ENCODE measurements at places on chromosomes 13 and 19.

GRCh38 chr13:95087746-95088305 is 213.4 kb downstream of the ABCC4 start:
- no peak for DNase-seq

DNA sequence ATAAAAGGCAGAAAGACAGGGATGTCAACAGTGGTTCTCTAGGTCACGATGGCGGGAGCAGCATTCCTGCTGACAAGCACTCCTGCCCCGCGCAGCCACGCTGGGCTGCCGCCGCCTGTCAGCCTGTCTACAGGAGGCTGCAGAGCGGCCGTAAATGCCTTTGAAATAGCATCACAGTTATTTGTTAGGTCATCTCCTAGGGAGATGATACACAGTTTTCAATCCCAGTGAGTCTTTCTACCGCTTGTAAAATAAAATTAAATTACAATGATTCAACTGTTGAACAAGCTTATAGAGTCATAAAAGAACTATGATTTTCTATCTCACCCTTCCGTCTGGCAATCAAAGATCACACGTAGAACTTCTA is 7.3 kb upstream of the SLC7A9 start:
- DNase-seq, result no peak

DNA sequence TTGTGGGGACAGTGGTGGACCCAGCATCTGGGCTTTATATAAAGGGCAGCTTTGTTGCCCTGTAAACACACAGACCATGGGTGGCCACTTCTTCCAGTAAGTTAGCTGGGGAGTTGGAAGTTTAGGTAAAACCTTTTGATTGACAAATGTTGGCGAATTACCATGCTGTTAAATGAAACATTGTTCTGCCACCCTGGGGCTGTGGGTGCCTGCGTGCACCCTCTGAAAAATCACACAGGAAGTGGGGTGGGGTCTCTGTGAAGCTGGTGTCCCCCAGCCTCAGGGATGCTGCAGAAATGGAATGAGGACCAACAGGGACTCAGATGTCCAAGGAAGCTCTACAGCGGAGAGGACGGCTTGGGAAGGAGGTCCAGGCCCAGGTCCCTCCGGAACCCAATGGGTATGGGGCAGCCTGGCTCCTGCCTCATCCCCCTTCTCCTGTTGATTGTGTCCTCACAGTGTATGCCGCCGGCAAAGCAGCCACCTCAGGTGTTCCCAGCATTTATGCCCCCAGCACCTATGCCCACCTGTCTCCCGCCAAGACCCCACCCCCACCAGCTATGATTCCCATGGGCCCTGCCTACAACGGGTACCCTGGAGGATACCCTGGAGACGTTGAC is 2.8 kb upstream of the USF2 start:
- DNase-seq, result no peak

DNA sequence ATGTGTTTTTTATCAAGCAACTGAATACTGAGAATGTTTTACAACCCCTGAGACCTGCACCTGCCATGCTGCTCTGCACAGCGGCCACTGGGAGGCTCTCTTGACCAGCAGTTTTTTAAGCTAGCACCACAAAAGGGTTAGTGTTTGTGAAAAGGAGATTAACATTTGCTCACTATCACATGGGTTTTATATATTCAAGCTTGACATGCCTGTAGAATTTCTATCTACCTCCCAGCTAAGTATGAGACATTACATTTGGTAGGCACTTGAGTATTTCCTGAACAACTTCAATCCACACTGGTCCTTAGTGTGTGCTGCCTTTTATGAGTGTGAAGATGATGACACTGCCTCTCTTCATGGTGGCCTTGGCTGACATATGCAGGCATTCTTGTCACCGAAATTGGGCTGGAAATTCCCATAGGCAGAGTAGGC is 1238.9 kb downstream of the UQCRFS1 start:
- DNase-seq, result no peak

DNA sequence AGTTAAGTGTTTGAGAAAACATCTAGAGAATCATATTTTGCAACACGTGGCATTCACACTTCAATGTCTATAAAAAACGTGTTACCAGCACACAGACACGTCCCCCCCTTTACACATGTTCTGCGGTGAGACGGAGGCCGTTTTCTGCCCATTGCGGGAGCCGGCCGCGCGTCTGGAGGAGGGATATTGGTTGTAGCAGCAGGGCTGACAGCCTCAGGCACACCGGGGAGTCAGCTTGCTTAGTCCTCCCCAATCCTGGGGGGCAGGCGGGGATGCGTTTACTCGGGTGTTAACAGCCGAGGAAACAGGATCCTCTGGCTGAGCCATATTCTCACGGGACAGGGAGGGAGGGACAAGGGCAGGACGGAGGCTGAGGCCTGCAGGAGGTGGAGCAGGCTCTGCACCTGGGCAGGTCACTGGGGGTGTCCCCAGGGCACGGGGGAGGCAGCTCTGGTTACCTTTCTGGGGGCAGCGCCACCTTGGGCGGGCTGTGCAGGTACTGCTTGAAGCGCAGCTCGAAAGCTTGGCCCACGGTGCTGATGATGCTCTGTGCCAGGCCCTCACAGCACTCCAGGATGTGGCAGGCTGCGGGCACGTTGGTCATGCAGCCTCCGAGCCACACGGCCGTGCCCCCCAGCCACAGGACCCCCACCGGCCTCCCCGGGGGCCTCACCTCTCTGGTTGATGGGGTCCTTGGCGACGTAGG is 25.0 kb downstream of the SHC2 start:
- DNase-seq, result no peak

DNA sequence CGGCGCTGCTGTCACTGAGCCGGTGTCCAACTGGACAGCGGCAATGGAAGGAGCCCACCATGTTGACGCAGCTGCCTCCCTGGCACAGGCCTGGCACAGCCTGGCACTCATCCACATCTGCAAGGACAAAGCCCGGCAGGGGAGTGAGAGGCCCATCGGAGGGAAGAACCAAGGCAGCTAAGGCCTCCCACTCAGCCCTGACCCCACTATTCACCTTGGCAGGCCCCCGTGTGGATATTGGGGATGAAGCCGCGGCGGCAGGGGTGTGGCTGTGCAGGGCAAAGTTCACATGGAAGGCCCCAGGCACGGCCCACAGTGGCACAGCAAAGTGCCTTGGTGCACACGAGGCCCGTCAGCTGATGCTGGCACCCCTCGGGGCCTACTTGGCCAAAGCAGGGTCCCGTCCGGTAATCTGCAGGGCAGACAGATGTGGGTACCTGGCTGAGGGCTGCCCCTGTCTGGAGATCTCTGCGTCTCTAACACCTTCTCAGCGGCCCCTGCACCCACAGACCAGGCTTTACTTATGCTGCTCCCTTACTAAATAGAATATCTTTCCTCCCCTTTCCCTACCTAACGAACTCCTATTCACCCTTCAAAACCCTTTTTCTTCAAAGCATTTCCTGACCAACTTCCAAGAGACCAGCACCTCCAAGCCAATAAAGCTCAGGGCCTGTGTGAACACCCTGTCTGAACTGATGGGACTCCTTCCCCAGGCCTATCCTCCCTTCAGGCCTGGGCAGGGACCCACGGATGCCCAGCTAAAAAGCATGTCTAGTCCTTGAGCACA is 7.5 kb downstream of the FBN3 start:
- DNase-seq, result no peak

DNA sequence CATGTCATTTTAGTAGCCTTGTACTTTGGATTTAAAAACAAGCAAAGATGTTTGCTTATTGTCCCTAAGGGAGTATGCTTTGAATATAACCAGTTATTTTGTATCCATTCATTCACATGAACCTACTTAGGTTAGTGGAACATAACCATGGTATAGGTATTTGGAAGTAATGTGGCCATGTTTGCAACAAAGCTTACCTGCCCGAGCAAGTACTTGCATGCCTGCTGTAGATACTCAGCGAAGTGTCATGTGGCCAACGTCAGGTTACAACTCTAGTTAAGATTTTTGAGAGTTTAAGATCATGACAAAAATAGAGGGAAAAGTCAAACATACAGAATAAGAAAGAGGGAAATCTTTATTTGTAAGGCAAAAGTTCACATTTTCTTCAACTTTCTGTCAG is 57.2 kb downstream of the COG6 start:
- no peak for DNase-seq

DNA sequence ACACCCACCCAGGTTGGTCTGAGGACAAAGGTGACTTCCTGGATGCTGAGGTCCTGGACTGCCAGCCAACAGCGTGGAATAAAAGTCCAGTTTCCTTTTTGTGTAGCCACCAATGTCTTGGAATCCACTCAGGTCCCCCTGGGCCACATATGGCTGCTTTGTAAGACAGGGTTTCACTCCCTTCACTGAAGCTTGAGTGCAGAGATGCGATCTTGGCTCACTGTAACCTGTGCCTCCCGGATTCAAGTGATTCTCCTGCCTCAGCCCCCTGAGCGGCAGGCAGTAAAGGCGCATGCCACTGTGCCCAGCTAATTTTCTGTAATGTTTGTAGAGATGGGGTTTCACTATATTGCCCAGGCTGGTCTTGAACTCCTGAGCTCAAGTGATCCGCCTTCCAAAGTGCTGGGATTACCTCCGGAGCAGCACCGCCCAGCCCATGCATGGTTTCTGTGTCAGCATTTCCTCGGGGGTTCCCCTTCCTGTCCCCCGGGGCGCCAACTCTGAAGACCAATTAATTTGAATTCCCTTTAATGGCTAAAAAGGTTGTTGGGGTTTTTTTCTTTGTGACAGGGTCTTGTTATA is 17.5 kb downstream of the KANK2 start:
- no peak for DNase-seq

DNA sequence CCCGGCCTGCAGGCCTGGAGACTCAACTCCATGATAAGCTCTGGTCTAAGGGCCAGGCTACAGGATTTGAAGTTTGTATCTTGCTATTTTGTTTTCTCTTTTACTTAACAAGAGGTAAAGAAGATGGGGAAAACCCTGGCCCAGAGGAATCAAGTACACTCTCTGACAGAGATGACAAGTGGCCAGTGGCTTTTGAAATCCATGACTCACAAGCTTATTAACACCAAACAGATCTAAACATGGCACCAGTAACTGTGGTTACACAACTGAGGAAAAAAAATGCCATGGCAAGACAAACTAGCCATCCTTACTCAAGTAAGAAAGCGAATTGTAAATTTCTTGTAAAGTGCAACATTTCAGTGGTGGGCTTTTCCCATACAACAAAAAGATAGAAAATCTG is 72.6 kb upstream of the SERTM1 start:
- no peak for DNase-seq

- no peak for DNase-seq
Measured at GRCh38 chr19:51691074-51691583, 2.0 kb upstream of the SPACA6 start.

DNA sequence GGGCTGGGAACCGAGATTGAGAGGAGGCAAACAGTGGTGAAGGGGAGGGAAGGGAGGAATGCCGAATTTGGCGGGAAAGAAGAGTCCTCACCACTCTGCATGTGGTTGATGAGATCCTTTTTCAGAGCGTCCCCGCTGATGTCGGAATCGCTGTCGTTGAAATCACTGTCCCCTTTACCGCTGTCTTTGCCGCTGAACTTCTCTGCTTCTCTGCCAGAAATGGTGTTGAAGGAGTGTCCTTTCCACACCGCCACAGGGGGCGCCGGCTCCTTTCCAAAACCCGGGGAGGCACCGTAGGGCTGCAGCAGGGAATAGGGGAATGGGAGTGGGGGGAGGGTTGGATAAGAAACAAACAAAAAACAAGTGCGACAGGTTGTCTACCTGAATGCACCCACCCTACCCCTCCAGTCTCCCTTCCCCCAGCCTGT is 3.1 kb downstream of the PCDH8 start:
- DNase-seq, result no peak

DNA sequence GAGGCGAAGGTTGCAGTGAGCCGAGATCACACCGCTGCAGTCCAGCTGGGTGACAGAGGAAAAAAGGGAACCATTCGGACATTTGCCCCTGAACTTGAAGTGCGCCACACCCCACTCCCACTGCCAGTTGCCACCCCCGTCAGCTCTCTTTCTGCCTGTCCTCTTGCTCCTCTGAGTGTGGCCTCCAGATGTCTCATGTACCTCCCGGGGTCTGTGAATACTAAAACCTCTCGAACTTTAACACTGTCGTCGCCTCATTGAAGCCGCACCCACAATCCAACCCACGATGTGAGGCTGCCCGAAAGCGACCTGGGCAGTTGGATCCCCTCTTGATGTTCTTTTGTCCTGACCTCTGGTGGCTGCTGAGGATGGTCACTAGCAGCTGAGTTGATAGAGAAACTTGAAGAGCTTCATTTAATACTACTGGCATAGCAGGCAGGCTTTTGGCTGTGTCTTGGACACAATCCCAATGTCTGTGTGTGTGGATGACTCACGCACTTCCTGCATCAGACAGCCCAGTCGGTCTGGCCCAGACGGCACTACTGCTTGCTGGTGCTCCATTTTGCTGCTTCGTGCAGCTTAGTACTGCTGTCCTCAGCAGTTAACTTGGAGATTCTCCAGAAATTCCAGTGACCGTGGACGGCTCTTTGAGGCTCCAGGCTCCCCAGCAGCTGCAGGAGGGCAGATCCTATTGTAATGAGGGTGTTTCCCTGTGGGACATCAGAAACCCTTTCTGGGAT is 4.2 kb downstream of the FPR3 start:
- no peak for DNase-seq

DNA sequence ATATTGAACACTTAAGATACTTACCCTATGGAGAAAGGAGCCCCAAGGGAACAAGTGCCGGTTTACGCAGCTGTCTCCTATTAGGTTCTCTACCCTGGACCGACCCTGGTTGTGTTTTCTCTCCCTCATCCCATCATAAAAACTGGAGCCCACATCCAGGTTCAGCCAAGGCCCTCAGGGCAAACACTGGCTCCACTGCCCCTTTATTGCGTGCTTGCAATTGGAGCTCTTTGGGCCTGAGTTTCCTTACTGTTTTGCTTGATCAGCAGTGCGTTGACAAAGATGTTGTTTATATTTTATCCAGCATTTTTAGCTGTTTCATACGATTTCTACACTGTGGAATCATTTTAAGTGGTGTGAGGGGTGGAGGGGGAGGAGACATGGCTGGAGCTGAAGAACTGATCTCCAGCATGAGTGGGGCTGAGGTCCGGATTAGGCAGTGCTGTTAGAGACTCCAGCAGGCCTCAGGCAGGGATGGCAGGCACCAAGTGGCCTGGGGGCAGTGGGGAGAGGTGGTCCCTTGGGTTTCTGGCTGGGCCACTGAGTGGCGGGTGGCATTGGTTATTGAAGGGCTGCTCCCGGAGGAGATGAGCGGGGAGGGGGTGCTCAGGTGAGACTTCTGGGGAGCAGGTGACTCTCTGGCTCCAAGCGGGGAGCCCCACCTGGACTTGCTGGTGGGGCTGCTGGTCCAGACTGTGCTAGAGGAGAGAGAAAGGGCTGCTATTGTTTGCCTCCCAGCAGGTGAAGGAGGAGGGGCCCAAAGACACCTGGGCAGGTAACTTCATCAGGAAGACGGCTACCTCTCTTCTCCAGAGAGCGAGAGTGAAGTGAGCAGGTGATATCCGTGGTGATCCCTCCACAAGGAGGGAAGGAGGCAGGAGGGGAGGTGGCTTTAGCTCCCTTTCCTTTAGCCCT is 62.4 kb upstream of the RNF113B start:
- no peak for DNase-seq

- DNase-seq, result no peak
Measured at GRCh38 chr19:50509366-50509765, 1.6 kb downstream of the JOSD2 start.

DNA sequence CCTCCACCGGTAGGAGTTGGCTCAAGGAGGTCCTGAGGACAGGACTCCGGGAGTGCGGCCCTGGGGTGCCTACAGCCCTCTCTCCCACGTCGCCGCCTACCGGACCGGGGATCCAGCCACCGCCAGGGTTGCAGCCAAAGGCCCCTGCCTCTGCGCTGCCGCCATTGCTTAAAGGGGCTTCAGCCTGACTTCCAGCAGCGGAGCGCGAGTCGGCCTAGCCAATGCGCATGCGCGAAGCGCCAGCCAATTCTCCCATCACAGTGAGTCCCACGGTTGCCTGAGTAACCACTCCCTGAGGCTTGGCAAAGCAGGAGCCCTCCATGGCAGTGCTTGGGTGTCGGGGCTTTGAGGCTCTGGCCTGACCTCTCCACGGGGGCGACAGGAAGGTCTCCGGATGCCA is 21.5 kb upstream of the ZNF420 start:
- no peak for DNase-seq
